ENCODE measurements at places on chromosomes 3 and 15.
A peak's percentile ranks its signal among the peaks of the same experiment; 100 is the strongest.

GRCh38 chr3:44104668-44105321 is 136.9 kb upstream of the TOPAZ1 start:
- peak; percentile 8 for DNase-seq

DNA sequence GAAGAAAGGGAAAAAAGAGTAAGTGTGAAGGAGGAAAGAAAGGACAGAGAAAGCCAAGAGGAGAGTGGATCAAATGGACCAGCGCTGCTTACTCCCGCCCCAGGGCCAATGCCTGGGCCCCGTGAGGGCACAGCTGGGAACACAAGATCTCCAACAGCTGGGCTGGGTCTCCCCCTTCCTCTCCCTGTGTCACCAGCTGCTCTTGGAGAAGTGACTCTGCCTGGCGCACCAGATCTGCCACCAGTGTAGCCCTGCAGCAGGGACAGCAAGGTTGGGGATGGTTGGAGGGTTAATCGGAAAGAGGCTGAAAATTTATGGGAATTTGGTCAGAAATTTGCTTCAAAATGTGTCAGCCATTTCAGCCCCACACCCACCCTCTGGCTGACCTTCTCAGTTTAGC is 8.4 kb downstream of the CDAN1 start:
- no peak for DNase-seq

- DNase-seq, result peak; percentile 24
These were observed 3.4 kb downstream of the VILL start for GRCh38 chr3:37993820-37994638.

- no peak for DNase-seq
These were observed 986 bp downstream of the KPNA4 start for GRCh38 chr3:160564258-160564911.

DNA sequence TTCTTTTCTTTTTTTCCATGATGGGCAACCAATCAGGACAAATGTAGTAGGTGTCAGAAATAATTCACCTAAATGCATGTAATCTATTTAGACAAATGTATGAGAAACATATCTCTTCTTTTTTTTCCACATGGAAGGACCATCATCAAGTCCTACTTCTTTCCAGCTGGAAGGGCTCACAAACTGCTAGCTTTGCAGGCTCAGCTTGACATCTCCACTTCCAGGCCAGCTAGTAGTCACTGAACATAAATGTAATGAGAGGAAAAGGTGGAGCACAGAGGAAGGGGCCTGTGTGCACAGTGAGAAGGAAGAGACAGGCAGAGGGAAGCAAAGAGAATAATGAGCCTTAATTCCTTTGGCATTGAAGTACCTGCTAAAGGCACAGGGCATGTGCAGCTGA is 504.9 kb downstream of the MCTP2 start:
- DNase-seq, result no peak

GRCh38 chr15:38427380-38427779 is 26.5 kb upstream of the FAM98B start:
- no peak for DNase-seq

DNA sequence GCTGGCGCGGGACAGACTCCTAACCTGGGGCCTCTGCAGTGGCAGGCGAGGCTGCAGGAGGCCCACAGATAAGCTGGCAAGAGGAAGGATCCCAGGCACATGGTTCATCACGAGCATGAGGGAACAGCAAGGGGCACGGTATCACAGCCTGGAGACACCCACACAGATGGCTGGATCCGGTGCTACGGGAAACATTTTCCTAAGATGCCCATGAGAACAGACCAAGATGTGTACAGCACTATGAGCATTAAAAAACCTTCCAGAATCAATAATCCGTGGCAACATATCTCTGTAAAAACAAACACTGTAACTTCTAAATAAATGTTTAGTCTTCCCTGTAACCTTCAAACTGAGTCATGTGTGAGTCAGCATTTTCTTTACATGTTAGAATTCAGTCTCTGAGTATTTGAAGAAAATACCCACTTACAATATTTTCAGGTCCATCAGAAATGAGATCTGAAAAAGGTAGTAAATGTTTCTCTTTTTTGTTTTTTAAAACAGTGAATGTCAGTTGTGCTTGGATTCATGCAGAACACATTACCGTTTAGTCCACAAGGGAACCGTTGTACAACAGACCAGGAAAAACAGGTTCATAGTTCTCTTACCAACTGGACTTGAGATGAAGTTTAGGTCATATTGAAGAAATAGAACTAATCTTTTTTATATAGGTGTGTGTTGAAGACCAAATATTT is 75.9 kb downstream of the BOC start:
- DNase-seq, result no peak

GRCh38 chr15:23877502-23878412 is 190.7 kb upstream of the NDN start:
- no peak for DNase-seq

- no peak for DNase-seq
These were observed 151.0 kb downstream of the CHSY1 start for GRCh38 chr15:101100593-101101442.

DNA sequence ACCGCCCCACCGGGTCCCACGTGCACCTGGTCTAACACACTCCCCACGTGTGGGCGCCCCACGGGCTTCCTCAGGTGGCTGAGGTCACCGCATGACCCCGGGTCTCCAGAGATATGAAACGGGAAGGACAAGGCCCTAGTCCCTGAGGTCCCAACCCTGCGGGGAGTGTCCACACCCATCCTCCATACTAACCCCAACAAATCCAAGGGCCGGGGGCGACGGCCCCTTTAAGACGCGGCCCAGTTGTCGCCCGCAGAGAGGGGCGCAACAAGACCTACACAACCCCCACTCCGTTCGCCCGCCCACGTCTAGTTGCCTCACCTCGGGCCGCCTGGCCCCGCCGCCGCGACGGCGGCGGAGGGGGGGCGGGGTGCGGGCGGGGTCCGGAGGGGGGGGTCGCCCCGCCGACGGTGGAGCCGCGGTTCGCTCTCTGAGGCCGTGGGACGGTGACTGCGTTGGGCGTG is 396 bp downstream of the INO80 start:
- DNase-seq, result peak; percentile 78

DNA sequence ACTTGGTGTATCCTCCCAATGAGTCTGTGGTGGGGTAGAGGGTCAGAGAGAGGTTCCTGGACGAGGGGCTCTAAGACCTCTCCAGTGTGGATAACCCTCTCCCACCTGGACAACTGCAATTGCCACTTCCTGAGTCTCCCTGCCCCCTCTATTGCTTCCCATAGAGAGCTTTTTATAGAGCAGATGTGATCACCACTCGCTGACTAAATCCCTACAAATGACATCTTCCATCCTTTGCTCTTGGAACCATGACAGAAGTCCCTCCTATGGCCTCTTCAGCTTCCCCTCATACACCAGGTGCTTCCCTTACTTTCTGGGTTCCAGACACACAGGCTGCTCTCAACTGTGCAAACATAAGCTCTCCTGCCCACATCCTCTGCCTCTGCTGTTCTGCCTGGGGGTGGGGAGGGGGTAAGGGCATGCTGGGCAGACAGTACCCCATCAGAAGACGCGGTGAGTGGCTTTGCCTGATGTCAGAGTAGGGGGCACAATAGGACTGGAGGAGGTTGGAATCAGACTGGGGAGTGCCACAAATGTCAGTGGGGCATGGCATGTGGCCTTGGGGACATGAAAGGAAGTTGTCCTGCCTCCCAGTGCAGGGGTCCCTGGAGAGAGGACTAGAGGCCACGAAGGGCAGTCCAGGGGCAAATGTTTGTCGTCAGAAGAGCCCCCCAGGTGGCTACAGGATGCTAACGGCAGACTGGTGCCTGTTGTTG is 15.2 kb downstream of the ITIH3 start:
- no peak for DNase-seq

DNA sequence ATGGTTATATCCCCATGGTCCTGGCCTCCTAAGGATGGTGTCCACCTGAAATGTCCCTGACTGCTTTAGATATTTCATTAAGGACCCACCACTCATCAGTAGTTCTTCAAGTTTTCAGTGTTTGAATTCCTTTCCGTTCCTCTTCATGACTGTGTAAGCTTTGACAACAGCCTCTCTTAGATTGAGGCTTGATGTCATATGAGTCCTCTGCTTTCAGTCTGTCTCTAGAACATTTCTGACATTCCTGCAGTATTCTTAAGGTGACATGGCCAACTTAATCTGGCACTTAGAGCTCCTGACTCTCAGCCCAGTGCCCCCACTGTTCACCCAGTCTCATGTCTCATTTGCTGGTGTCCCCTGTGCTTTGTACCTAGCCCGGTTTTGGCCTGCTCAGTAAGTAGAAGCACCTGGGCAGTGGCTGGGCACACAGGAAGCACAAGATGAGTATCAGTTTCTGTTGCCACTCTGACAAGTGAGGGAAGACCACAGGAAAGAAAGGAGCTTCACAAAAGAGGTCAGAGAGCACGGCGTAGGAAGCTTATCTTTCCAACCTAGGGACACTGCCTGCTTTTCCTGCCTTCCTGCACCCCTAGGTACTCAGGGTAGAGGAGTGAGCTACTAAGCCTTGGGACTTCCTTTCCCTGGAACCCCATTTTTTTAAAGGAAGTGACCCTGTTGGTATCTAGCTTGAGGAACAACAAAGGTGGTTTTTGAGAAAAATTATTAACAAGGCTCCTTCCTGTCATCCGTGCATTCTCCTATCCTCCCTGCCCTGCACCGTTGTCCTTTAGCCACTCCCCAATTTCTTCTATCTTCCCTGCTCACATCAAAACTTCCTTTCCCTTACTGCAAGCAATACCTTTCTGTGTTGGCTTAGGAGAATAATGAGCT is 103.1 kb downstream of the KLHL25 start:
- DNase-seq, result no peak

DNA sequence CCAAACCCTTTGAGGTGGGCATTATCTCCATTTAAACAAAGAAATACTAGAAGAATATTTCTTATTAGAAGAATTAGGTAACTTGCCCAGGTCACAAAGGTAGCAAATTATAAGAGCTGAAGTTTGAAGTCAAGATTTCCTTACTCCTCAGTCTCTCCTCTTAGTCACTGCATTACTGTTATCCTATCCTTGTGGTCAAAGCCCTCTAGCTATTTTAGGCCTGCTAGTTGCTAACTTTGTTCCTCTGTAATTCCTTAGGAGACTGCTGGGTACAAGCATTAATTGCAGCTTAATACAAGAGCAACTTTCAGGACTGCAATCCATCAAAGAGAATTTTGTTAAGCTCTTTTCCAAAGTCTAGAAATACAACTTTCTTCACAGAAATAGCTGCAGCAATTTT is 528.2 kb downstream of the ZIC1 start:
- DNase-seq, result no peak

DNA sequence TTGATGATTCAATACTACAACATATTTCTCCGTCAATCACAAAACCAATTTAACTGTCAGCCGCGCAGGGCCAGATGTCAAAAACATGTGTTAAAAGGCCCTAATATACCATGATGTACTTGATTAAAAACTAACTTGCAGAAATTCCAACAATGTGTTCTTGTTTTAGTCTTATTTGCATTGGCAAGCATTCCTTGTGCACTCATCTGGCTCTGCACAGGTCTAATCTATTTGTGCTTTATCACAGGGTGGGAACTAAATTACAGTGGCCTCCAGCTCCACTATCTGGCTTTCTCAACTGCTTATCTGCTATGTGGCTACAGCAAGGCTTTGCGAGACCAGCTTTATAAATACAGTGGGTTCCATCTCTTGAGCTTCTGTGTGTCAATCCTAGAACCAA is 455.5 kb downstream of the ERC2 start:
- no peak for DNase-seq

GRCh38 chr3:72048873-72049272 is 263.9 kb upstream of the PROK2 start:
- no peak for DNase-seq

- no peak for DNase-seq
These were observed 2.8 kb upstream of the FAM131A start for GRCh38 chr3:184334470-184335158.

GRCh38 chr3:189340680-189341460 is 169.1 kb downstream of the TPRG1 start:
- no peak for DNase-seq

DNA sequence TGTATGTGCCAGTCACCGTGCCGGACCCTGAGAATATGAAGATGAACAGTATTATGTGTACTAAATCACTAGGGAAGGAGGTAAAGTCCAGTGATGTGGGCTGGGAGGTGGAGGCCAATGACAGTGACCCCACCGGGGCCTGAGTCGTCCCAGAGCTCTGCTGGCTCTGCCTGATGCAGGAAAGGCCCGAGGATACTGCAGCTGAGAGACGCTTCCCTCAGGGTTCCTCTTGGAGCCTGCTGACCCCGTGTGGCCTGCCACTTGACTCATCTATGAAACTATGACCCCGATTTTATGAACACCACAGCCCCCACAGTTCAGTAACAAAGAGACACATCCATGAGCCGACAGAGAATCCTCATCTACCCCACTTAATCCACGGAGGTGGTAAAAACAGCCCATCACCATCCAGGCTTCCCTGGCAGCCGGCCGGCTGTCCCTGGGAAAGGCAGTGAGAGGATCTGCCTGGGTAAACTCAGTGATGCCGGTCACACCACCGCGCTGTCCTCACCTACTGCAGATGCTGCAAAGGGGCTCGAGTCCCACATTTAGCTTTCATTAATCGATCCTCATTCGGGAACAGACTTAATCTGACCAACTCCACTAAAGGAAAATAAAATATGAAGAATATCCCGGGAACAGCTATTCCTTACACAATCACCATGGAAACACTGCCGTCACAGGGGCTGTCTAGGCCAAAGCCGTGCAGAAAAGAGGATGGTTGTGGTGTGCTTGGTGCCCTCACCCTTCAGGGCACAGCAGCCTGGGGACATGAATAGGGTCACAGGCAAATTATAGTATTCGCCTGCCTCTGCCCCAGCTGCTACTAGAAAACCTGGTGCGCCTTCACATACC is 82.9 kb downstream of the ARRDC4 start:
- no peak for DNase-seq

DNA sequence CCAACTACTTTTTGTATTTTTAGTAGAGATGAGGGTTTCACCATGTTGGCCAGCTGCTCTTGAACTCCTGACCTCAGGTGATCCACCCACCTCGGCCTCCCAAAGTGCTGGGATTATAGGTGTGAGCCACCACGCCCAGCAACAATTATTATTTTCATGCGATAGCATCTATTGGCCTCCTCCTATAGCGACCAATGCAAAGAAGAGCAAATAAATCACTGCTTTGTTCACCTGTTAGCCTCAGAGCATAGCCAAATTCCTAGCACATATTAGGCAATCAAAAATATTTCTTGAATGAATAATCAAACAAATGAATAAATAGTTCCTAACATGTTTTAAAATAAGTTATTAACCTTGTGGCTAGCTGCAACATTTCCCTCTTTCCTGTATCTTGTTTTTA is 36.8 kb upstream of the TNFSF10 start:
- DNase-seq, result no peak

DNA sequence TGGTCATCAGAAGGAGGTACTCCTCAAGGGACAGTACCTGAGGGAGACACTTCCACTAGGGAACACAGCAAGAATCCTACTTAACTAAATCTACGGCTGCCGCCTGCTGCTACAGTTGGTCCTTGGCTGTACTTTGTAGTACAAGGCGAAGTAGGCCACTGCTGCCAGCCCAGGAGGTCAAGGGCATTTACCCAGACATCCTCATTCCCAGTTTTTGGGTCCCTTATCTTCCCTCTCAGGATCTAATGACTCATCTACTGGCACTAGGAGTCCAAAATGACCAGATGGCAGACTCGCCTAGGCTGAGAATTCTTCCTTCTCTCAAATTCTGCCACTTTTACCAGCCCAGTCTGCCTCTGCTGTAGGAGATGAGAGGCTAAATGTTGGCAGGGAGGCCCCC is 27.1 kb upstream of the LAMP3 start:
- DNase-seq, result no peak

Data from activated CD8-positive, alpha-beta memory T cell treated with anti-CD3 and anti-CD28 coated beads for 4 hours (primary cell).